ENCODE measurements at places on chromosomes 4 and X.

GRCh38 chr4:183136855-183137254, 37.8 kb downstream of the WWC2 start:
- ATAC-seq: no peak

DNA sequence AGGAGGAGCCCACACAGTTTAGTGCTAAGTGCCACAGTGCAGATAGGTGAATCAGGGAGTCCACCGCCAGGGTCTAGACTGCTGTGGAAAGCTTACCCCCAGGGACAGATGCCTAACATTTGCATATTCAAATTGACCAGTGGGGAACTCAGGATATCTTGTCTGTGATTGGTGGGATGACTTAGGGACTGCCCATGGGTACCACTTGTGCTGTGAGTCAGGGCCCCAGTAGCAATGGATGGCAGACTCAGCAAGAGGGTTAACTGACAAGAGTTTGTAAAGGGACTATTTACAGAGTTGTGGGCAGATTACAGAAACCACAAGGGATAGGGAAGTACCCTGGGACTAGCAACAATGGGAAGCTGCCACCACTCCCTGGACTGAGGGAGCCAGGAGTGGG, 282.1 kb downstream of the BCOR start:
- ATAC-seq: peak; percentile 87

DNA sequence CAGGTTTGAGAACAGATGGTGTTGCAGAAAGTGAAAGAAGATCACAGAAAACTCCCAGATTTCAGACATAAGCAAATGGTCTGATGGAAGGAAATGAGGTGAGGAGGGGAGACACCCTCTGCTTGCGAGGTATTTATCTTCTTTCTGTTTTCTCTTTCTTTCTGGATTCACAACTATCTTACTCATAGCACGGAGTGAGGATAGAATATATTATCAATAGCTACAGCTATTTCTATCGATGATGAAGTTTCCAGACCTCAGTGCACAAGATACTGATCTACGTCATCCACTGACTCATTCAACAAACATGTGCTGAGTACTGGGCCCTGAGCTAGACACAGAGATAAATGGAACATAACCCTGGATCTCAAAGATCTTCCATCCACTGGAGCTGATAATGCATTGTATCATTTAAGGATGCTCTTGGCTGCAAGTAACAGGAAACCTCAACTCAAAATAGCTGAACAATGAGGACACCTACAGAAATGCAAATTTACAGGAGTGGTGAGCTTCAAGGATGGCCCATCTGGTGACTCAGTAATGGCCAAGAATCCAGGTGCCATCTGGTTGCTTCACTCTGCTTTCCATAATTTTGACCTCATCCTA, 21.2 kb downstream of the SLC2A9 start:
- ATAC-seq: peak; percentile 51

DNA sequence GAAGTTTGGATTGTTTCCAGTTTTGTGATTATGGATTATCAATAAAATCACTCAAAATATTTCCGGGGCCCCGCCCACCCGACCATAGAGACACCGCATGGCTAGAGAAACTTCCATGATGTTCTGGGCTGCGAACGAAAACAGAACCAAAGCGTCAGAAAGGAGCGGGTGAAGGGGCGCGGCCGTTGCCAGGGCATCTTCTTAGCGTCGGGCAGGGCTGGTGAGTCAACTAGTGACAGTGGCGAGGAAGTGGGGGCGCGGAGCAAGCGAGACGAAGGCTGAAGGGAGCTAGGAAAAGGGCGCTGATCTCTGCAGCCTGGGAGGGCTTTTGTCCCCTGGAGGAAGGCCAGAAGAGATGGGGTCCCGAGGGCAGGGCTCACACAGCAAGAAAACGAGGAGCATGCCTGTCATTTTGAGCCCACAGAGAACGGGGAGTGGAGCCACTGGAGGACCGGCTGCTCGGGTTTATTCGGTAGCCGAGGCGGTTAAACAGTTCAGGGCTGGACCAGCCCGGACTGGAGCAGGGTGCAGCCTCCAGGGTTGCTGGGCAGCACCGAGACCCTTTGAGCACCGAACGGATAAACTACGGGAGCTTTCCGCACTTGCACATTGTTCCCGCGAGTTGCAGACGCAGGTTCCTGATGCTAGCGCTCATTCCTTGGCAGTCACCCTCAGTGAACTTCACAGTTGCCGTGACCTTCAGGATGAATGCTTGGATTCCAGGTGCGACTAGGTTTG, 298.1 kb upstream of the TRPC5 start:
- ATAC-seq: no peak

All from activated CD4-positive, CD25-positive, alpha-beta regulatory T cell treated with anti-CD3 and anti-CD28 coated beads, Interleukin-2, amount 50 U/mL, for 24 hours (primary cell).